ENCODE measurements at places on chromosomes 11 and 22. TPM values are rescaled to one million over a fixed set of nuclear protein-coding genes. Genes with fewer than 3 reads are reported as not detected.
A peak's percentile ranks its signal among the peaks of the same experiment; 100 is the strongest.

DNA sequence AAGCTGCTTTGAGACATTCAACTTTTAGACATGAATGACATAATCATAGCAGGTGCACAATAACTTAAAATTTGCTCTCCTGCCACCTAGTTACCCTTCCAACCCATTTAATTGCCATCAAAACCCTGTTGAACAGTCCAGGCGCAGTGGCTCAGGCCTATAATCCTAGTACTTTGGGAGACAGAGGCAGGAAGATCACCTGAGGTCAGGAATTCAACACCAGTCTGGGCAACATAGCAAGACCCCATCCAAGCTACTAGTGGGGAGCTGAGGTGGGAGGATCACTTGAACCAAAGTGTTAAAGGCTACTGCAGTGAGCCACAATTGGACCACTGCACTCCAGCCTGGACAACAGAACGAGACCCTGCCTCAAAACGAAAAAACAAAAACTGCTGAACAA is 4.0 kb upstream of the PHF21A start:
- no peak for DNase-seq

DNA sequence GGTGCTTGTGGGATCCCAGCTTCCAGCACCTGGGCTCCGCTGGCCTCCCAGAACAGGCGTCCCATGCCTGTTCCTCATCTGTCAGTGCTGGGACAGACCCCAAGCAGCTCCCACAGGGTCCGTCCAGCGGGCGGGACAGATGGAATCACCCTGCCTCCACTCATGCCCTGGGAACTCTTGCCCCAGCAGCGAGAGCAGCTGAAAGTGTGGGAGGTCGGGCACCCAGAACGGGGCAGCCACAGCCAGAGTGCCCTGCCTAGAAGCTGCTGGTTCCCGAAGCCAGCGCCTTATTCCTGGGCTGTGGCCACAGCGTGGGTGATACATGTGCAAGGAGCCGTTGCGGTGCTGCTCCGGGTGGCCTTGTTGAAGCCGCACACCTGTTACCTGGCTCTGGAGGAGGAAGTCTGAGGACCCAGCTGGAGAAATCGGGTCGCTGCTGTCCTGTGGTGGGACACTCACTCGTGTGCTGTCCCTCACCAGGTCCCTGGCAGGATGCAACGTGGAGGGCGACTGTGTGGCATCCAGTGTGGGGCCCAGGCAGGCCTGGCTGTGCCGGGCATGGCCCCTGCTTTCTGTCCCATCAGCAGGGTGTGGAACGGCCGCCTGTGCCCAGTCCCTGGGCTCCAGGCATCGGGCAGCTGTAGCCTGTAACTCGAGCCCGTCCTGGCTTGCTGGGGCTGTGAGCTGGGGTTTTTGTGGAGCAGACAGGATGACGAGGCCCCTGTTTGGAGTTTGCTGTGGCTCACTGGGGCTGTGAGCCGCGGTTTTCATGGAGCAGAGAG is 16.2 kb downstream of the GRAMD4 start:
- DNase-seq: no peak

- no peak for DNase-seq
Observed at GRCh38 chr11:44709966-44710365, 16.8 kb upstream of the TSPAN18 start.

DNA sequence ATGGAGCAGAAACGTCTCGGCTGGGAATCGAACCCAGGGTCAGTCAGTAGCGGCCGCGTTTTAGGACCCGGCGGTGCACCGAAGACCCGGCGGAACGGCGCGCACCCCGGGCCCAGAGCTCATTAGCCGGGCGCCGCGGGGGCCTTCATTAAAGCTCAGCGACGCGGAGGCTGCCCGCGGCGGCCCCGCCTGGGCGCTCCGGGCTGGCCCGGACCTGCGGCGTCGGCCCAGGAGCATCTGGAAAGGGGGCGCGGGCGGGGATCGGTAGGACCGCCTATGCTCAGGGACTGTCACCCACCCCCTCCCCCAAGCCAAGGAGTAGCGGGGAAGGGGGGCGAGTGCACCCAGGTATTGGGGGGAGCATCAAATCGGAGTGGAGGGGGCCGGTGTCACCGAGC is 52.2 kb downstream of the CYTH4 start:
- DNase-seq: no peak

DNA sequence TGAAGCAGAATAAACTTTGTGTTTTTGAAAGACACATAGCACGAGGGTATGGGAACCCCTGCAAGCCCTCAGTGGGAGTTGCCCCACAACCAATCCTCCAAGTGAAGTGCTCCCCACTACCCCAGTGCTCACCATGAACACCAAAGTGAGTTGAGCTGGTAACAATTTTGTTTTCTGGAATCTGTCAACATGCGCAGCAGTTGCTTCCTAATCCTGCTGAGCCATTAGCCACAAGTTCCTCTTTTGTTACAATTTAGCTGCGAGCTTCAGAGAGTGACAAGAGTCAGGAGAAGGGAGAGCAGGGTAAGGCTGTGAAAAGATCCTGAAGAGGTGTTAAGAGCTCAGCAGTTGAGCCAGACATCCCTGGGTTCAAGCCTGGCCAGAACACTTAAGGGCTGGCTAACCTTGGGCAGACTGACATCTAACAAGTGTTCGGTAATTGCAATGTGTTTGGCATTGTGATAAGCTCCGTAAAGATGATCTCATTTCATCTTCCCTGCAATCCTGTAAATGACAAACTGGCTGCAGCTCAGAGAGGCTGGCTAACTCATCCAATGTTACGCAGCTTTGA is 24.1 kb upstream of the ASPHD2 start:
- no peak for DNase-seq

- DNase-seq: no peak
Observed at GRCh38 chr22:46096706-46097230, 53.6 kb upstream of the PPARA start.

- DNase-seq: no peak
Observed at GRCh38 chr11:133745791-133746190, 99.5 kb downstream of the SPATA19 start.

DNA sequence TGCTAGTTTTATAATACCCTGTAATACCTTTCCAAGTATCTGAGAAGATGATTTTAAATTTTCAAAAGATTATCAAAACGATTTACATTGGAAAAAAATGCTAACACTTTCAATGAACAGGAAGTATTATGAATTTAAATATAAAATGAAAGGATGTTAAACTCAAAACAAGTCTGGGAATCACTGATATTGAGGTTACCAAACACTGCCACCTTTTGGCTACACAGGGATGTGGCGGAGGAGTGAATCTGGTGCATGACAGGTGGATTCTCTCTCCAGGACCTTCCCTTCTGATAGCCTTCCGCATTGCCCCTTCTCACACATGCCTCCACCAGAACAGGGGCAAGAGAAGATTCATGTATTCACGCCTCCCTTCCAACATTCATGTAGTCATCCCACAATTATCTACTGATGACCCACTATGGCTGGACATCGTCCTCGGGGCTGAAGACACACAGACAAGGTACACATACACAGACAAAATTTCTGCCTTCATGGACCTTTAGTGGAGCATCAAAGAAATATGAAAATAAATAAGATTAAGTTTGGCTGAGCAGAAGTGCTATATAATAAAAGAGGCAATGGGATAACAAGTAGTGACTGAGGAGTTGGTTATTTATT is 34.7 kb downstream of the ATG16L2 start:
- no peak for DNase-seq

DNA sequence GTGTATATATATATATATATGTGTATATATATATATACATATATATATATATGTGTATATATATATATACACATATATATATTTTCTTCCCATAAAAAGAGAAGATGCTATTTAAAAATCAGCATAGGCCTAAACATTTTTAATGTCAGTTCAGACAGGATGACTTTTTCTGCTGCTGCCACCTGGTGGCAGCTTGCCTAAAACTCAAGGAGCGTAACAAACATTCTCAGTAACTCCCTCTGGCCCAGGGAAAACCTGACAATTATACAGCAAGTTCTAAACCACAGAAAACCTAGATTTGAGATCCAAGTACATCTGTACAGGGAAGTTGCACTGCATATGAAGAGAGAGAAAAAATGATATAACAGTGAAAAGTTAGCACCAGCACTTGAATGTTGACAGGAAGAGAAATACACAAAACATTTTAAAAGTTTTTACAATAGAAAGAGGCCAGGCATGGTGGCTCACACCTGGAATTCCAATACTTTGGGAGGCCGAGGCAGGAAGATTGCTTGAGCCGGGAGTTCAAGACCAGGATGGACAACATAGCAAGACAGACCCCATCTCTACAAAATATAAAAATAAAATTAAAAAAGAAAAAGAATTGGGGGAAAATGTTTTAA is 16.6 kb downstream of the OR8A1 start:
- peak; percentile 49 for DNase-seq

- DNase-seq: peak; percentile 45
Observed at GRCh38 chr11:73269459-73270015, 2.6 kb upstream of the P2RY6 start.

DNA sequence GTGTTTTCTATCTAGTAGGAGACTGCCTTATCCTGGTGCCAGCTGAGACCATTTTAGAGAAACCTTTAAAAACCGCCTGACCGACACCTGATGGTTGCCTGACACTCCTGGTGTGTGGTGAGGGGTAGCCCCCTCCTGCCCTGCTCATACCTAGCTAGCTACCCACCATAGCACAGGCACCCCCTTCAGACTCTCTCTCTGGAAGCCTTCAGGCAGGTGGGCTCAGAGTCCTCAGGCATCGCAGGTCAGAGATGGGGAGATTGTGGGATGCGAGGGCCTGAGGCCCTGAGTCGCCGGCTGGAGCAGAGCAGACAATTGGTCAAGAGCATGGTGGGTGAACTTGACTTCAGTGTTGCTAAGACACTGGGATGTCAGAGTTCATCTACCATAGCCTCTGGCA is 424.6 kb downstream of the BRD1 start:
- no peak for DNase-seq

GRCh38 chr11:113474362-113475159 is 637 bp downstream of the DRD2 start:
- DNase-seq: peak; percentile 83

RBMXL2 gene
- polyA plus RNA-seq: 0.09 TPM

HEPN1 gene
- not detected for polyA plus RNA-seq

FGF3 gene
- polyA plus RNA-seq: not detected

HOATZ gene
- 11.4 TPM for polyA plus RNA-seq

All from right lung (tissue), 10 donors.